Astrocyte (in vitro differentiated cells and primary cell): ENCODE measurements at places on chromosomes 11 and 22.

DNA sequence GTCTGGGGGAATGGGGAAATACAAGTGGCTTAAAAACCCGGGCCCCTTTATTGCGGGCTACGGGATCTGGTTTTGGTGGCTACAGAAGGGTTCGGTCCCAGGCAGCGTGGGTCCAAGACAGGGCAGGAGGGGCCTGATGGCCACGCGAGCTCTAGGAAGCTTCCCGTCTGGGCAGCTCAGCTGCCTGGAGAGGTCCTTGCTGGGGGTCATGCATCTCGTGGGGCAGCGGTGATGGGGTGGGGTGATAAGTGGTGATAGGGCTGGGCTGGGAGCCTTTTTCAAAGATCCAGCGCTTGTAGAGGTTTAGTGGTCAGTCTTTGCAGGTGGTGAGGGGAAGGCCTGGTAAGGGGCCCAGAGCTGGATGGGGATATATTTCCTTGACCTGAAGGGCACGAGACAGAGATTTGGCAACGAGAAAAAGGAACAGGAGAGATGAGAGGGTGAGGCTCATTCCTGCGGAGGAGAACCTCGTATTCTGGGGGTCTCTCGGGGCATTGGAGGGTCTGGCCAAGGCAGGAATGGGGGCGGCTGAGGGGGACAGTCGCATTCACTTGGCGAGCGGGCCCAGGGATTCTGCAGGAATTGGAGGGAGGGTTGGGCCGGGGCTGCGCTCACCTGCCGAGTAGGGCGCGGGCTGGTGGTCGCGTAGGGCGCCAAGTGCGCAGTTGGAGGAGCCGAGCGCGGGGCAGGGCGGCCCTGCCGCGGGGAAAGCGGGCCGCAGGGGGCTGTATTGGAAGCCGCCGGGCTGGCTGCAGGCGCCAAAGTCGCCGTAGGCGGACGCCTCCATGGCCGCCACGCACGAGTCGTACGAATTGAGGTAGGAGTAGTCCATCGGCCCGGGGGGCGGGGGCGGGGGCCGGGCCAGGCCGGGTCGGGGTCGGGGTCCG is 560 bp downstream of the PHOX2A start:
- DNase-seq: no peak

- peak; percentile 4 for DNase-seq
Measured at GRCh38 chr22:39908737-39909136, 7.9 kb downstream of the GRAP2 start.

DNA sequence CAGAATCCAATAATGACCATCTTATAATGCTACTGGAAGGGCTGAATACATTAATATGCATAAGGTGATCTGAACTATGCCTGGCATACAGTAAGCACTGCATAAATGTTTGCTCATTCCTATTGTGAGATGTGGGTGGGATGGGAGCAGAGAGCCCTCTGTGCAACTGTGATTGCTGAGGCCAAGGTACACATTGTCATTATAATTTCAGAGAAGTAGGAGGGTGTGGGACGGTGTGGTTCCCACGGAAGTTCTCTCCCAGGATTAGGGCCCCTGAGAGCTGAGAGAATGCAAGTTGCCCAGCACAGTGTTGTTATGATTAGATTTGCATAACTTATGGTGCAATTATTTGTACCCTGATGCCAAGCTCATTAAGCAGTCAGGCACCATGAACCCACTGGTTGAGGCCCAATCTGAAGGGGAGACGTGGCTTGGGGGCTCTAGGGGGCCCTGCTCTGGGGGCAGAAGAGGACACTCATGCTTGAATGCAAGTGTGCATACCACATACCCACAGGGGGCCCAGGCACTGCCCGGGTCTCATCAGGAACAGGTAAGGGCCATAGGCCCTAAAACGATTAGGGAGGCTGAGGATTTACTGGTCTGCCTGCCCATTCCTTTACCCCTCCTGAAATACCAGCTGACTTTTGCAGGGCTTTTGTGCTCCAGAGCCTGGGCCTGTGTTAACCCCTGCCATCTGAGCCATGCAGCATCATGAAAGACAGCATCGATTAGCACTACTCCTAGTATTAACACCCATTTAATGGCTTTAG is 72.8 kb downstream of the THAP12 start:
- no peak for DNase-seq

- no peak for DNase-seq
Measured at GRCh38 chr22:36702842-36703215, 723 bp downstream of the CACNG2 start.

DNA sequence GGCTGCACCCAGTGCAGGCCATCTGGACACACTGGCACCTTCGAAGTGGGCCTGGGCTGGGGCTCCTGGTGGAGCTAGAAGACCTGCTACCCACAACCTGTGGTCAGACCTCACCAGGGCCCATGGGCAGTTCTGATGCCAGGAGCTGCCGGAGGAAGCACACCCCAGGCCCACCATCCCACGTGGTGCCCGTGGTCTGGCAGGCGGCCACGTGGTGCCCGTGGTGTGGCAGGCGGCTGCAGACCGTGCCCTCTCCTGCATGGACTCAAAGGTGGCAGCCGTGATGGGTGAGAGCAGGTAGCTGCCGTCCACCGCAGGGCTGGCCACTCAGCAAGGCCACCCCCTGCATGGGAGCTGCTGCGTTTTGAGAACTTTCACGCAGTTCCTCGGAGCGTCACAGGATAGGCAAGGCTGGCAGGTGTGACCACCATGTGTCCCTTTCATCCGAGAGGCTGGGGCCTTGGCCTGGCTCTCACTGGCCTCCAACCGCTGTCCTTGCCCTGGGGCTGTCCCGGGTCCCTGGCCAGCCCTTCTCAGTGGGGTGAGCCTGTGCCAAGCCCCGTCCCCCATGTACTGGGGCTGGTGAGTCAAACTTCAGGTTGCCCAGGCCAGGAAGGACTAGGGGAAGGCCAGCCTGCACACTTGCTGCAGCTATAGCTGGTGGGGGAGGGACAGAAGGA is 3.9 kb upstream of the IL17REL start:
- DNase-seq: no peak

GRCh38 chr22:37640591-37641560 is 1.4 kb downstream of the SH3BP1 start:
- DNase-seq: no peak

DNA sequence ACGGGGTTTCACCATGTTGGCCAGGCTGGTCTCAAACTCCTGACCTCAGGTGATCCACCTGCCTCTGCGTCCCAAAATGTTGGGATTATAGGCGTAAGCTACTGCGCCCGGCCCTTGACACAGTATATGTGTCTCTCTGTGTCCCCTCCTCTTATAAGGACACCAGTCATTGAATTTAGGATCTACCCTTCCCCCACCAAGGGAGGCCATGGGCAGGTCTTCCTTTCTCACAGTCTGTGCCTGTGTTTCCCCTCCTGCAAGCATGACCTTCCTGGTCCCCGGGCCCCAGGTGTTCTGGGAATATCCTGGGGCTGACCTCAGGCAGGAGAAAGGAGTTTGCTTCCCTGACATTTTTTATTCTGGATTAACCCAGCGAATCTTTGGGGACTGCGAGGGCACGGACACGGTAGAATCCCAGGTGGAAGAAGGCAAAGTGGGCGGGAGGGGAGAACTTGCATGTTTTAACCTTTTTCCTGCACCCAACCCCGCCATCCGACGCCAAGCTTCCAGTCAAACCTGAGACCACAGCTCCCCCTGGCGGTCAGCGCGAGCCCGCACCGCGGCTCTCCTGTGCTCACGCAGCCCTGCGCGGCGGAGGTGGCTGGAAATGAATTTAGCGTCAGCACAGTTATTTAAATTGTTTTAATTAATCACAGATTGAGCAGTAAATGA is 42.1 kb upstream of the ISX start:
- DNase-seq: no peak

DNA sequence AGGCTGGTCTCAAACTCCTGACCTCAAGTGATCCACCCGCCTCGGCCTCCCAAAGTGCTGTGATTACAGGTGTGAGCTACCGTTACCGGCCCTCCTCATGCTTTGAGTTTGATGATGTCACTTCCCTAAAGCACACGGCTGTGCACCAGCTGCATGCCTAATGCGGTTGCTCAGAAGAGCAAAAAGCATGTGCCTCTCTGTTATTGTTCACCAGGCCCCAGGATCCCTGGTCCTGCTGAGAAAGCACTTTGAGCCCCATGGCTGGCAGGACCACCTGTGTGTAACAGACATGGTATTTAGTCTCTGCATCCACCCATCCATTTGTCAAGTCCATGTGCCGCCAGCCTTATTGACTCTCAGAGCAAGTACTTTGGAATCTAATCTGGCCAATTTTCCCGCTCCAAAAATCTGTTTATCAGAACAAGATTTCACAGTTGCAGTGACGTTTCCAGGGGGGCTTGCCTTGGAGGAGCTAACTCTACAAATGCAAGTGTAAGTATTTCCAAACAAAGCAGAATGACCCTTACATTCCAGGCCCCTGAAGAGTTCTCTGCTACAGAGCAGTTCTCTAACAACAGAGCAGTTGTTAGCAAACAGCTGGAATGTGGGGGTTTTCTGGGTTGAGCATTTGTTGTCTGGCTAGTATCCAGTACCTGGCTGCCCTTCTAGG is 89.4 kb downstream of the LDLRAD3 start:
- no peak for DNase-seq

DNA sequence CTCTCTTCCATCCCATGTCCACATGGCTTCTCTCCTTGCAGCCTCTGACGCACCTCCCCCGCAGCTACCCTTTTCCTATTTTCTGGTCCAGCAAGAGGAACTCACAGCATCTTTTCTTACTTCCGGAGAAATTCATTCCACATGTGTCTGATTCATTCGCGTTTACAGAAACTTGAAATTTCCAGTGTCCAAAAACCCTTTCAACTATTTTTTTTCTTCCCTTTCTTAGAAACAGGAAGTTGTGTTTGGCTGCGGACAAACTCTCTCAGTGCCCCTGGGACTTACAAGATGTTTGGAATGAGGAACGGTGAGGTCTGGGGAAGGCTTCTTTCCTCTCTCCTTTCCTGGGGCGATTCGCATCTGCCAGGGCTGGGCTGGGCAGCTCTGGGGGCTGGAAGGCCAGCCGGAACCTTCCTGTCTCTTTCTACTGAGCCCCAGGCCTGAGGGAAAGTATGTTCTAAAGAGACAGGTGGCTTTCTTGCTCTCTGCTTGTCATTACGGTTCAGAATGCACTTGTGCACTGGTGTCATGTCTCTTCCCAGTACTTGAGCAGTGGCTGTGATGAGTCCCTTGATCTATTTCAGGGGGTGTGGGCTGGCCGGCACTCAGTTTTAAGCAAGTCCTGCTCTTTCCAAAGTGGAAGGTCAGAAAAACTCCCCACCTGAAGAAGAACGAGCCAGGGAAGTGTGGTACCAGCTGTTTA is 27.5 kb downstream of the ADAMTS8 start:
- peak; percentile 69 for DNase-seq

GRCh38 chr22:47041271-47042115 is 279.0 kb downstream of the TBC1D22A start:
- DNase-seq: no peak

DNA sequence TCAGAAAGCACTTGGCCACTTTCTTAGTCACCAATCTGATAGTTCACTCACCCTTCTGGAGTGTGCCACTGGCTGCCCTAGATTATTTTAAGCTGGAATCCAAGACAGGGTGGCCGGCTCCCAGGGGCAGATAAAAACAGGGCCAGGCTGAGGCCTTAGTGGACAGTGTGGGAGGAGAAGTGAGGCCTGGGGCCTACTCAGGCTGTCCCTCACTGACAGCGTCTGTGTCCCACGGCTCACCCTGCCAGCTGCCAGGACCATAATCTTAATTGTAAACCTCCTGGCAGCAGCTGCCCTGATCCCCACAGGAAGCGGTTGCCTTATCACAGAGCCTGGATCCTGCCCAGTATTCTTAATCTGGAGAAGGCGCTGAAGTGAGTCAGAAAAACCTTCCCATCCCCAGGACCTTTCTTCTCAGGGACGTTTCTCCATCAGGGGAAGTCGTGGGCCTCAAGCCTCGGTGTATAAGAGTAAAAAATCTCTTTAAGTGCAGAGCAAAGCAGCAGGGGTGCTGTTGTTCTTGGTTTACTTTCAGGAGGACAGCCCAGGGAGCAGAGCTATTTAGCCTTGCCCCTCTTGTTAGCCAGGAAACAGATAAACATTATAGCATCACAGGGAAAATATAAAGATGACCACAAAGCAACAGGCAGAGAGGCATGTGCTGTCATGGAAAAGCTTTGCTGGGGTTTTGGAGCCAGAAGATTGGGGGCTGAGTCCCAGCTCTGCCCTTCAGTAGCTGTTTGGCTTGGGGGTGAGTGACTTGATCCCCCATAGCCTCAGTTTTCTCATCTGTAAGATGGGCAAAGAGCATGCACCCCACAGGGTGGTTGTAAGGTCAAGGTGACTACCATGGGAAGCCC is 39.6 kb downstream of the TSPAN18 start:
- DNase-seq: peak; percentile 90

DNA sequence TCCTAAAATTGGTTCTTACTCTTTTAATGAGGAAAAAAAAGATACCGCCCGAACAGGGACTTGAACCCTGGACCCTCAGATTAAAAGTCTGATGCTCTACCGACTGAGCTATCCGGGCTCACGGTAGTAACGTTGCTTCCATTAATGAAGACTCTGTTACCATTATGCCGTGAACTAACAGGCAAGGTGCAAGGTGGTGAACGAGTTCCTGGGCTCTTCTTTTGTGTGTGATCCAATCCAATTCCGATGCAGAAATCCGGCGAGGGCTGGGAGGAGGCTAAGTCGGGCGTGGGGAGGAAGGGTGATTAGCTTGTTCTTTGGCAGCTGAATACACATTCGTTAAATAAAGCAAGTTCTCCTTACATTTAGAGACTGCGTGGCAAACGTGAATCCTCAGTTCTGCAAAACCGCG is 49.0 kb downstream of the OR4D9 start:
- DNase-seq: peak; percentile 66

GRCh38 chr11:107006076-107006833 is 12.0 kb downstream of the GUCY1A2 start:
- DNase-seq: peak; percentile 30

DNA sequence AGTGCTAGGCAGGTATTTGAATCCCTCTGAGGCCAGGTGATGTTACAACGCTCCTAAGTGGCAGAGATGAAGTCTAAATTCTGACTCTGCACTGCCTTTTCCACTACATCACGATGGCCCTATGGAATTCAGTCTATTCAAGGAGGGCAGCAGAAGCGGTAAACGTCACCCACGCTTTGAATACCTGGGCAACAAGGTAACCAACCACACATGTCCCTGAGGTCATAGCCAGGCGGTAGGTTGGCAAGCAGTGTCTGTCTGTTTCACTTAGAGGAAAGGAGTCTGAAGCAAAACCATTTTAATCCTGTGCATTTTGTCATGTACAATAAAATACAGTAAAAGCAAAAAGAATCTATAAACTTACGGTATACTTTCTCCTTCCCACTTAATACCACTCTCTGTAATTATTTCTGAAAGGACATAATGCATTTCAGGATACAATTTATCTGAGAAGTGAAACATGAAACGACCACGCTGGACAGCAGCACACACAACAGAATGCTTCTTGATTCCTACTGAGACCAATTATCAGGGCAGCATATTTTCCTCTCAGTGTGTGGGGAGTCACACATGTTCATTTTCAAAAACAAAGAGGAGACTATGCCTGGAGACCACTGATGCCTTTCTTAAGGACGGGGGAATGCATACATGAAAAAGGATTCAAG is 51.3 kb downstream of the PRDM10 start:
- DNase-seq: no peak

DNA sequence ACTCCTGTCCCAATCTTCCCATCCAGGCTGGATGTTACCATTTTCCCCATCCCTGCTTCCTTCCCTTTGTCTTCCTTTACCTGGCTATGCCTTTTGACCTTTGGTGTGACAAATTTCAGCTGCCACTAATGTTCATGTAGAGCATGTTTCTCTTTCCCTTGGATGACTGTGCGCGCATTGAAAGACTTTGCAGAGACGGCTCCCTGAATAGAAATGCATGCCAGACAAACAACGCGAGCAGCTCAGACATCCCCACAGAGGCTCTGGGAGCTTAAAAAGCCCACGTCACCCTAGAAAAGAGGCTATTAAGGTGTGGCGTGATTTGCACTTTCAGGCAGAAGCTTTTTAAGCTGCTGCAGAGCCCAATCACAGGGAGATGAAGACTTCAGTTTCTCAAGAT is 202.0 kb downstream of the NTM start:
- DNase-seq: no peak

GRCh38 chr11:119089319-119089718 is 4.6 kb downstream of the HMBS start:
- no peak for DNase-seq
